Right lobe of liver (tissue), 6 donors: ENCODE measurements at places on chromosomes 2 and 18. TPM values are rescaled to one million over a fixed set of nuclear protein-coding genes. Genes with fewer than 3 reads are reported as not detected.

The TMX3 gene
- total RNA-seq = 19.7 TPM

GRCh38 chr2:60880643-60881046, 729 bp upstream of the REL start:
- H3K27ac ChIP-seq = peak overlapping the region; percentile 100
- no peaks in the 10 kb centered on the region for H3K36me3 ChIP-seq
- H3K4me3 ChIP-seq = peak overlapping the region; percentile 76
- DNase-seq = no peak
- no peaks in the 10 kb centered on the region for H3K27me3 ChIP-seq
- H3K4me1 ChIP-seq = no peaks in the 10 kb centered on the region

DNA sequence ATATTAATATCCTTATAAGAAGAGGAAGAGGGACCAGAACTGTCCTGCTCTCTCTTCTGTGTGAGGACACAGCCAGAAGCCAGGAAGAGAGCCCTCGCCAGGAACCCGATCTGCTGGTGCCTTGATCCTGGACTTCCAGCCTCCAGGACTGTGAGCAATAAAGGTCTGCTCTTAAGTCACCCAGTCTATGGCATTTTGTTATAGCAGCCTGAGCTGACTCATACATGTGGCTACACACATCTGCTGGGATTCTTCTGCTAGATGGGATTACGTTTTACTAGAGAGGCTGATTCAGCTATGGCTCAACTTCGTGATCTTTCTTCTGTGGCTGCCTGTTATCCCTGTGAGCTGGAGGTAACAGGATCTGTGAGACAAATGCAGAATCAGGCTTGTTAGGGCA, 29.6 kb downstream of the ARL4C start:
- no peak overlapping the region for H3K27ac ChIP-seq
- no peaks in the 10 kb centered on the region for H3K27me3 ChIP-seq
- no peak overlapping the region for H3K4me3 ChIP-seq
- no peaks in the 10 kb centered on the region for H3K36me3 ChIP-seq

GRCh38 chr2:122704109-122704563, 948.7 kb downstream of the TSN start:
- H3K36me3 ChIP-seq = no peaks in the 10 kb centered on the region
- no peak overlapping the region for H3K27ac ChIP-seq
- no peaks in the 10 kb centered on the region for H3K27me3 ChIP-seq
- H3K4me1 ChIP-seq = no peaks in the 10 kb centered on the region
- DNase-seq = no peak
- H3K4me3 ChIP-seq = no peak overlapping the region

GRCh38 chr2:191631754-191632153, 46.2 kb upstream of the NABP1 start:
- H3K4me1 ChIP-seq = no peaks in the 10 kb centered on the region
- H3K27me3 ChIP-seq = no peaks in the 10 kb centered on the region
- DNase-seq = peak; percentile 55
- H3K36me3 ChIP-seq = no peaks in the 10 kb centered on the region

DNA sequence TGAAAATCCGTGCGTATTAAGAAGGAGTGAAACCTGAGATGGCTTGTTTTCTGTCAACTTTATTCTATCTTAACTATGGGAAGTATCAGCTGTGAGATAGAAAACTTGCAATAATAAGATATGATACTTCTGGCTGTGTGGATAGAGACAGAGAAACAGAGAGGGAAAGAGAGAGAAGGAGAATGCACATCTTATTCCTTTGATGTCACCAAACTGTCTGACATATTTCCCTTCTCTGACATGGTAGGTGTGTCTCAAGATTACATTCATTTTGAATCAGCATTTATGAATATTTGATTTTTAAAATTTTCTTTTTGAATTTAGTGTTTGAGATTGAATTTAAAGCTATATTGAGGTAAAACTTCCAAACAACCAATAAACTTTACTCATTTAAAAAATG, 69.4 kb downstream of the CDC42EP3 start:
- no peak overlapping the region for H3K27ac ChIP-seq
- no peaks in the 10 kb centered on the region for H3K4me1 ChIP-seq
- H3K27me3 ChIP-seq = no peaks in the 10 kb centered on the region
- no peak for DNase-seq

DNA sequence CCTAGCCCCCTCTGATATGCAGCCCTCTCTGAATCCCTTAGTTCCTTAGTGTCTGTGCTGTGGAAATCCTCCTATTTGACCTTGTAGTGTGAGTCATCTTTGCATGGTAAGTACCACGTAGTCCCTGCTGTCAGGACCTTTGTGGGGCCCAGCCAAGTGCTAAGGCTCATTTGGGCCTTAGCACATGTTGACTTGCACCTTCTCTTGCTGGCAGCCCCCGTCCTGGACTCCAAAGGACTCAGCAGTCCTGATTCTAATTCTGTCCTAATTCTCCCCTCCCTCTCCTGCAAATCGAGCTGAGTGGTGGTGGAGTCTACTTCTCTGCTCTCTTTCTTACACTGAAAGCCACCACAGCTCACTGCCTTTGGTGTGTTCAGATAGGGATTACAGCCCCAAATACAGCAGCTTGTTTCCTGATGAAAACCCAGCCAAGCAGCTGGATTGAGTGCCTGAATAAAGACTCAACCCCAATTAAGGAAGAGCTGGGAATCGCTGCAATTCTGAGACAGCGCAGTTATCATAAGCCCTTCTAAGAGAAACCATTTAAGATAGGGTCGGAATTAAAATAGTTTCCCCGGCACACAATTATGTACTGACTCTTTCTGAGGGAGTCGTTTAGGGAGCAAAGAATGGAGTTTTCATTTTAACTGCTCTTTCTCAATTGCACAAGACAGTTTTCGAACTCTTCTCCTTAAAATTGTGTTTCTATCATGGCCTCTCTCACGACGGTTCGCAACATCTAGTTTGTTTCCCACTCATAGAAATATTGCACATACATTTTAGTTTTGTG, 215.6 kb upstream of the TNP1 start:
- no peaks in the 10 kb centered on the region for H3K4me1 ChIP-seq
- DNase-seq = no peak
- no peak overlapping the region for H3K27ac ChIP-seq

DNA sequence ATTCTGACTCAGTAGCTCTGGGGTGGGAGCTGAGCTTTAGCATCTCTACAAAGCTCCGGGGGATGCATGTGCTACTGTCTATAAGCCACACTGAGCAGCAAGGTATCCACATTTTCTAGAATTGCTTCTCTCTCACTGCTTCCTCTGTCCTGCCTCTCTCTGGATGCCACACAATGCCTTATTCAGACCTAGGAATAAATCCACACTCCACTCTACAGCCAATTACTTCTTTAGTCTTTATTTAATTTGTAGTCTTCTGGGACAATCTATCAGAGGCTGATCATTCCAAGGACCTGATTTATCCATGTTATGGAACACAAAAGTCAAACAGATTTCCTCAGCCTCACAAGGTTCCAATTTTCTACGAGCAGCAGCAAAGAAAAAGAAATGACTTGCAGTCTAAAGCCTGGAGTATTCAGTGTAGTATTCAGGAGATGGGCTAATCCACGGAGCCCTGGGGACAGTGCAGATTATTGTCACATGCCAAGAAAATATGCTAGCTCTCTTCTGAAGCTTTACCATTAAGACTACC, 4.4 kb downstream of the BCL2 start:
- no peak overlapping the region for H3K4me3 ChIP-seq
- no peaks in the 10 kb centered on the region for H3K36me3 ChIP-seq
- no peak overlapping the region for H3K27ac ChIP-seq
- no peaks in the 10 kb centered on the region for H3K27me3 ChIP-seq
- DNase-seq = no peak

DNA sequence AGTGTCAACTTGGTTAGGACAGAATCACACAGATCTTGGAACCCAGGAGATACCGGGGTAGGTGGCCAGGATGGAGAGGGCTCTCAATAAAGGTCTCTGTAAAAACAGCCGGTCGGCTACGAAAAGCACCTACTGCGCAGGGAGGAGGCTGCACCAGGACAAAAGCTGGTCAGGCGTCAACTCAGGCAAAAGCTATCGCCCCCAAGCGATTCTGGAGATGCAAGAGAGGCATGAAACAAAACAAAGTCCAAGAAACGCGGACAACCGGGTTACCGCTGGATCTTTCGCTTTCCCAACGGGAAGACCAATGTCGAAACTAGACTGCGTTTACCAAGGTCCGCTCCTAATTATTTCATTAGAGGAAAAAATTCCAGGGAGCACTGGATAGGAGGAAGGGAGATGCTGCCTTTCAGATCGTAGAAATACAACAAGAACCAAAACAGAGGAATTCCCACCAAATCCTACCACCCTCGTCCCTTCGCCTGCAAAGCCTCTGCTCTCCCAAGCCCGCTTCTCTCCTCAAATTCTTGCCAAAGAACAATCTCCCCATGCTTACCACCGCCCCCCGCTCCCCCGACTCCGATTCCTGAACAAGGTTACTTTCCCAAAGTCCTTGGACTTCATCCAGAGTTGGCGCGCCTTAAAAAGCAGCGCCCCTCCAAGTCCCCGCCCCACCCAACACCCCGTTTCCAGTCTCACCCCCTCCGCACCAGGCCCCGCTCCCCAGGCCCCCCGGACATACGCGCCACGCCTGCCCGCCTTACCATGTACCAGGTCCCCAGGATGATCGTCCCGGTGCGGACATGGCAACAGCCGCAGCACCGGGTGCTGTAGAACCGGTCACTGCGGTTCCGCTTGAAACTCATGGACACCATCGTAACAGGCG, 539 bp downstream of the LAPTM4A start:
- H3K36me3 ChIP-seq = no peaks in the 10 kb centered on the region
- peak overlapping the region; percentile 93 for H3K27ac ChIP-seq
- no peaks in the 10 kb centered on the region for H3K27me3 ChIP-seq
- peak; percentile 74 for DNase-seq

GRCh38 chr2:19611491-19612332, 253.3 kb upstream of the OSR1 start:
- H3K4me3 ChIP-seq = no peak overlapping the region
- H3K27me3 ChIP-seq = no peaks in the 10 kb centered on the region
- no peak for DNase-seq
- no peaks in the 10 kb centered on the region for H3K4me1 ChIP-seq
- peak overlapping the region; percentile 22 for H3K27ac ChIP-seq
- no peaks in the 10 kb centered on the region for H3K36me3 ChIP-seq

GRCh38 chr18:25322806-25323205, 29.2 kb downstream of the ZNF521 start:
- H3K4me3 ChIP-seq = no peak overlapping the region
- H3K4me1 ChIP-seq = no peaks in the 10 kb centered on the region
- H3K27me3 ChIP-seq = no peaks in the 10 kb centered on the region
- no peaks in the 10 kb centered on the region for H3K36me3 ChIP-seq
- H3K27ac ChIP-seq = no peak overlapping the region
- no peak for DNase-seq

GRCh38 chr2:55947752-55948151, 24.2 kb upstream of the EFEMP1 start:
- DNase-seq = no peak
- no peaks in the 10 kb centered on the region for H3K27me3 ChIP-seq
- no peaks in the 10 kb centered on the region for H3K36me3 ChIP-seq
- H3K4me1 ChIP-seq = no peaks in the 10 kb centered on the region
- H3K27ac ChIP-seq = no peak overlapping the region
- no peak overlapping the region for H3K4me3 ChIP-seq

GRCh38 chr2:203527719-203528118, 7.4 kb downstream of the RAPH1 start:
- H3K36me3 ChIP-seq = no peaks in the 10 kb centered on the region
- H3K4me3 ChIP-seq = no peak overlapping the region
- no peaks in the 10 kb centered on the region for H3K27me3 ChIP-seq
- no peak for DNase-seq
- peak overlapping the region; percentile 9 for H3K27ac ChIP-seq
- H3K4me1 ChIP-seq = peaks cover 63% of the 10 kb centered on the region

DNA sequence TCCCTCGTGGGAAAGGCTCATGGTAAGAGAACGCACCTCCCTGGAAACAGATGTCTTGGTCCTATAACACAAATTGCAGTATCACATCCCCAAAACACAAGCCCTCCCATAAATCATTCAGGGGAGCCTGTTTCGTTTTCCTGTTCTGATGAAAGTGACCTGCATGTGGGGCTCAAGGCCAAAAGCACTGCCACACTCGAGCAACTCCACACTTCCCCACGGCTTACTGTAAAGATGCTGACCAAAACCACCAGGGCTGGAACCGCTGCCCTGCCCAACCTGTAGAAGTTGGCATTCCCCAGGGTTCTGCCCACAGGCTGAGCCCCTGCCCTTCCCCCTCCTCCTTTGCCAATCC, 139.7 kb downstream of the BCL11A start:
- H3K27me3 ChIP-seq = no peaks in the 10 kb centered on the region
- H3K36me3 ChIP-seq = no peaks in the 10 kb centered on the region
- H3K4me1 ChIP-seq = no peaks in the 10 kb centered on the region
